ENCODE measurements at places on chromosomes 12 and 14. TPM values are rescaled to one million over a fixed set of nuclear protein-coding genes. Genes with fewer than 3 reads are reported as not detected.

The HPD gene
- 0.96 TPM for total RNA-seq

The BDKRB2 gene
- total RNA-seq: 7.9 TPM

The PPP1R12A gene
- 374 TPM for total RNA-seq

The ZC2HC1C gene
- not detected for total RNA-seq

The CCDC197 gene
- total RNA-seq: not detected

The FITM1 gene
- not detected for total RNA-seq

The IAPP gene
- total RNA-seq: not detected

The CKB gene
- total RNA-seq: 144 TPM

The HECTD4 gene
- total RNA-seq: 23.7 TPM

The ARHGAP9 gene
- total RNA-seq: 21.6 TPM

The VRTN gene
- not detected for total RNA-seq

The CMA1 gene
- not detected for total RNA-seq

The PTCSC3 gene
- not detected for total RNA-seq

The NUP37 gene
- total RNA-seq: 66.9 TPM

The DIO2 gene
- total RNA-seq: 17.8 TPM

The MMP19 gene
- total RNA-seq: 37.5 TPM

The SSTR1 gene
- 7.2 TPM for total RNA-seq

The TMPO gene
- total RNA-seq: 80.6 TPM

The GOLT1B gene
- total RNA-seq: 9.2 TPM

The MFAP5 gene
- 174 TPM for total RNA-seq

The CCDC38 gene
- total RNA-seq: not detected

The SAMD15 gene
- total RNA-seq: not detected

The RGS6 gene
- 0.11 TPM for total RNA-seq

The SRRM4 gene
- not detected for total RNA-seq

The GLI1 gene
- total RNA-seq: 2.8 TPM

Data from ascending aorta (tissue), 2 donors.